T-helper 2 cell (primary cell): ENCODE measurements at places on chromosomes 1 and 21.

DNA sequence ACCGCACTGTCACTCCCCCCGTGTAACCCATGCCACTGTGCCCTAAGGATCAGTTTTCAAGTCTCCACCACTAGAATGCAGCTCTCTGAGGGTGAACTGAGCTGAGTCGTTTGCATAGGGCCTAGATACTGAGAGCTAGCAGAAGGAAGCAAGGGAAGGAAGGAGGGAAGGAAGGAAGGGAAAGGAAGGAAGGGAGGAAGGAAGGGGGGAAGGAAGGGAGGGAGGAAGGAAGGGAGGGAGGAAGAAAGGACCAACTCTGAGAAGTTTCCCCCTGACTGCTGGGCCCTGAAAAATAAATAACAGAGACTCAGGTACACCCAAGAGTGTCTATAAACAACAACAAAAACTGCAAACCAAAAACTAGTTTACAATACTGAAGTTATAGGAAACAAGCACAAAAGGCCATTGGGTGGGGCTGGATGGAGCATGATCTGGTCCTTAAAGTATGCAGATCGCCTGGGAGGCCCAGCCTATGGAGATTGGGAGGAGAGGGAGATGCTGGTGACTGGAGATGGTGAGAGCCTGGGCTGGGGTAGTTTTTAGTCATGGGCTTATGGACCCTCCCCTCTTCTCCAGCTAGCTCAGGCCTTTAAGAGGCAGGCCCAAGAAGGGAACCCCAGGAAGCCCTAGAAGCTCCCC is 1.7 kb upstream of the MRPS15 start:
- no peak for DNase-seq

DNA sequence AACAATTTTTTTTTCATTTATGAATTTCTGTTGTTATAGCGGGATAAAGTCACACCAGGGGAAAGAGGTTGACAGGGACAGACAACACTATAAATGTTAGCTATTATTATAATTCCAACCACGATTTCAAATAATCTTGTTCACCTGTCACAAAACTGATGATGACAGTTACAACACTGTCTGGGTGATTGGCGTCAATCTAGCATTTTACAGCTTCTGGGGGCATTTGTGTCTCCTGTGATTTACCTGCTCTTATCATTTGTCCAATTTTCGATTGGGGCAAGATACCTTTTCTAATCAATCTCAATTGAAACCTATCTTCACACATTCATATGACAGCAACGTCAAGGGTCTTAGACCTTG is 44.6 kb upstream of the LYST start:
- no peak for DNase-seq

GRCh38 chr1:231144416-231145193 is 17.3 kb upstream of the TRIM67 start:
- DNase-seq, result no peak

GRCh38 chr21:38219049-38219628 is 37.7 kb upstream of the KCNJ15 start:
- no peak for DNase-seq

DNA sequence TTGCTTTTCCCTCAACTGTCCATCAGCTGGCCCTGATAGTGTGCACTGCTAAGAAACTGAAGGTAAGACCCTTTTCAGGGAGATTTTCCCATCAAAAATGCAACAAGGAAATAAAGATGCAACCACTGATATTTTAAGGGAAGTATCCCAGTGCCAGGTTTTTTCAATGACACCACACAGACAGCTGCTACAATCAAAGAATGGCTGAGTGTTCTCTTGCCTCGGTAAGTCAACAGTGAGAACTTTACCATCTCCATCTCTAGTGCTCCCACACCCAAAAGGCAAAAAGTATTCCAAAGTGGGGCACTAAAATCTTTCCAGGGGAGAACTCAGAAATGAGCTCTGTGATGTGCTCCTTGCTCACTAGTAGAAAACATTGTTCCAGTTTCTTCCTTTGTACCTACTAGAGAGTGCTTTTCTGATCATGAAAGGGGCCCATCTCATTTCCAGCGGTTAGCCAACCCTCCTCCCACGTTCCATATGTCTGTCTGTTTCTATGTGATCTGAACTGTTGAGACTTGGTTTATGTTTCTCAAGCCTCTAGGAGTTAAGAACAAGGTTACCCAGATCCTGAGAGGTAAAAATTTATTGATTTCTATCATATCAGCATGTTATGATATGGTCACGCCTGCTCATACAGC is 67.6 kb upstream of the NEK2 start:
- no peak for DNase-seq

- DNase-seq, result no peak
These were observed 26.2 kb upstream of the CD1D start for GRCh38 chr1:158154501-158154900.

- DNase-seq, result no peak
These were observed 229.3 kb downstream of the FGGY start for GRCh38 chr1:59526240-59526639.

DNA sequence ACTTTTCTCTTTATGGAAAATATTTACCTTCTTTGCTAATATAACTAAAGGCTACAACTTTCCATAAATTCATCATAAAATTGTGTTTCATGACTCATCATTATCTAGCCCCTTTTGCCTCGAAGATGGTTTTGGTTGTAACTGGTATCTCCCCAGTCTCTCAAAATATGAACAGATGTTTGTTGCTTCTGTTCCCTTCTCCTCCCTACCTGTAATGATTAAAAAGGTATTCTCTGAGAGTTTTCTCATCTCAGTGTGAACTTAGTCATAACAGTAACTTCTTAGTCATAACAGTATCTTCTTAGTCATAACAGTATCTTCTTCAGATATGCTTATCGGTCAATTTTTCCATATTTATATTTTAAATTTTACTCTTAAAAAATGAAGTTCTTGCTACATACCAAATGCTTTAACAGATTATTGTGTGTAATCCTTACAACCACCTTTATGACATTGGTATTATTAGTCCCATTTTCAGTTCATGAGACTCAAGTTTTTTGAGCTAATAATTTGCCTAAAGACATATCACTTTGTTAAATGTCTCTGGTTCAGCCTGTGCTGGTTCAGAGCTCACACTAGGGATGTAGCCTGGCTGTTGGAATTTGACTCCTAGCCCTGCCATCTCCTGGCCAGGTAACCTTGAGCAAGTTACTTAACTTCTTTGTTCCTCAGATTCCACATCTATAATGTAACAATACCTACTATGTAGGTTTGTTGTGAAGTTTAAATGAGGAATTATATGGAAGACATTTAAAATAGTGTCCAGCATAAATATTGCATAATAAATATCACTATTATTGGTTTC is 32.6 kb downstream of the ATP1B1 start:
- DNase-seq, result no peak

DNA sequence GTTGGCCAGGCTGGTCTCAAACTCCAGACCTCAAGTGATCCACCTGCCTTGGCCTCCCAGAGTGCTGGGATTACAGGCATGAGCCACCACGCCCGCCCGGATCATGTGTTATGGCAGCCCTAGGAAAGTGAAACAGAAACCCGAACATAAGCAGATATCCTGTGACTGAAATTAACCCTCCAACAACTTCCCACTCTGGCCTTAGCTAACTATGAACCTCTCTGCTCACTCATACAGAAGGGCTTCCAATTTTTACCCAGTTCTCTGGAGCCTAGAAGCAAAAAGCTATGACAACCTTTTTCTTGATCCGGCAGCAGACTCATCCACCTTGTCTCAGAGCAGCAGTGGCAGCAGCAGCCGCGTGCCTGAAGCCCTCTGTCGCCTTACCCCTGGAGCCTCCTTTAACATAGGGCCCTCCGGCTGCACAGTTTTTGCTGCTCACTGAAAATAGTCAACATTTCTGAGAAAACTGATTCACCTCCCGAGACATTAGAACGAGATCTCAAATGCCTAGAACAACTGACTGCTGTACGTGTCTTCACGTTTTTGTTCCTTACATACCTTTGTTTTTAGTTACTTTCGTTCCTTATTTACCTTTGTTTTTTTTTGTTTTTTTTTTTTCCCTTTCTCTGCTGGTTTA is 9.3 kb downstream of the CBR1 start:
- DNase-seq, result no peak

DNA sequence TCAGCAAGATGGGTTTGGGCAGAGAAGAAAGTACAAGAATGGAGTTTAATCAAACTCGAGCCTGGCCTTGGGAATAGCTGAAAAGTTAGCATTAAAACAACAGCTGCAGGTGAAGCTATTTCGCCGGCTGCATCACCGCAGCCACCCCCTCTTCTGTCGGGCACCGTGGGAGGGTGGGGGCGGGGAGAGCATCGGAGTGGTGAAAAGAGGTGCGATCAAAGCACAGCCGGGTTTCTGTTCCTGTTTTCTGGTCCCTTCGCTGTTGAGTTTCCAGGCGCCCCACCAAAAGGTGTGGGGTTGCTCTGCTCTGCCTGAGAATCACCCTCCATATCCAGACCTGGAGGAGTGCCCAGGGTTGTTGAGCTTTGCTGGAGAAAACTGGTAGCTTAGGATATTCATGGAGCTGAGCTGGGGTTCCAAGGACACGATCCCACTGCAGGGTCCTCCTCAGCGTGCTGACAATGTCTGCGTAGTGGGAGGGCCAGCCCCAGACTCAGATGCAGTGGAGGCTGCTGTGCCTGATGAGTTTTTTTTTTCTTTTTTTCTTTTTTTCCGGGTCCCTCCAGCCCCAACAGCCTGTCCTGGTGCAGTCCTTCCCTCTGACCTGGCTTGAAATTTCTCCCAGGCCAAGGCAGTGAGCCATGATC is 127.5 kb upstream of the C1orf174 start:
- DNase-seq, result no peak

DNA sequence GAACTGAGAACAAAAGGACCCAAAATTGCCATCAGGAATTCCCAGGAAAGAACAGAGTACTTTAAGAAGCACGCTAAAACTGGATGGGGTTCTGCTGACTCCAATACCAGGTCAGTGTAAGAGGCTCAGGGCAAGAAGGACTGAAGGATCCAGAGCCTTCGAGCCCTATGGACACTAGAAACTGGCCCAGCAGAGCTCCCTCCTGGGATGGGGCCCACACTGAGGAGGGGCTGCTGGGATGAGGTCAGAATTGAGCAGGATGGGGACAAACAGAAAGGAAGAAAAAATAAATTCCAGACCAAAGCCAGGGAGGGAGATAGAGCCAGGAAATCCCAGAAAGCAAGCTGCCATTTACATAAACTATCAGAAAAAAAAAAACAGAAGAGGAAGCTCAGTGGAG is 222.4 kb upstream of the COA6 start:
- DNase-seq, result no peak
